RPMI8226 (cell line): ENCODE measurements at places on chromosomes 13 and 19.

DNA sequence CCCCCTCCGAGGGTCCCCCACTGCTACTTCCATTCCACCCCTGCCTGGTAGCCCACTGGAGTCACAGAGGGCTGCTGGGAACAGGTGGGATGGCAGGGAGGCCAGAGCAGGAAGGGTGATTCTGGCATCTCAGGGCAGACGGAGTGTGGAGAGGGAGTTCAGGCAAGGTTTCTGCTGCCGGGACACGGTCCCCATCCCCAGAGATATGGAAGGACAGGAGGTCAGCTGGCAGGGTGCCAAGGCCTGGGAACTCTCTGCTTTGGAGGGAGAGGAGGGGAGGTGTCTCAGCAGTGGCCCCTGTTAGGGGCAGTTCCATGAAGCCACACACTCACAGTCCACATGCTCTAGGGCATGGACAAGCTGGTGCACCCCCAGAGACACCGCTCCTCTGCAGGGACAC is 68.1 kb downstream of the CHST8 start:
- DNase-seq = no peak

DNA sequence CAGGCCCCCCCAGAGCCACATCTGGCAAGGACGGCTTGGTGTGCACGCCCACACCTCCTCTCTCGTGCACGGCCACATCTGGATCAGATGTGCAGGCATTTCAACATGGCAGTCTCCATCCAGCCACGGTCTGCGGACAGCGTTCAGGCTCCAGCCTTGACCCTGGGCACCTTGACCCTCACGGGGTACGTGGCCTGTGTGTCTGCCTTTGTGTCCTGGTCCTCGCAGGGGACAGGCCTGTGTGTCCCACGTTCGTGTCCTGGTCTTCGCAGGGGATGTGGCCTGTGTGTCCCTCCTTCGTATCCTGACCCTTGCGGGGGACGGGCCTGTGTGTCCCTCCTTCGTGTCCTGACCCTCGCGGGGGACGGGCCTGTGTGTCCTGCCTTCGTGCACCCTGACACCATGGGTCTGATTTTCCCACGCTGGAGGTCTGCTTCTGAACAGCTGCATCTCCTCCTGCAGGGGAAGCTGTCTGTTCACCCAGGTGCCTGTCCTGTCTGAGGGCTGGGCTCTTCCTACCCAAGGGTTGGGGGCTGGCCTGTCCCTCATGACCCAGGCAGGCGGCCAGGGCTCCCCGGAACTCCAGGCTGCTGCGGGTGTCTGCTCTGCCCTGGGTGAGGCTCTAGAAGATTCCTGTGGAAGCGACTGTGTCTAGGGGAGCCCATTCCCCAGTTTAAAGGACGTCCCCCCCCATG is 25.3 kb downstream of the RASA3 start:
- DNase-seq = no peak

GRCh38 chr19:16118489-16119033 is 6.9 kb downstream of the RAB8A start:
- DNase-seq = peak; percentile 95

DNA sequence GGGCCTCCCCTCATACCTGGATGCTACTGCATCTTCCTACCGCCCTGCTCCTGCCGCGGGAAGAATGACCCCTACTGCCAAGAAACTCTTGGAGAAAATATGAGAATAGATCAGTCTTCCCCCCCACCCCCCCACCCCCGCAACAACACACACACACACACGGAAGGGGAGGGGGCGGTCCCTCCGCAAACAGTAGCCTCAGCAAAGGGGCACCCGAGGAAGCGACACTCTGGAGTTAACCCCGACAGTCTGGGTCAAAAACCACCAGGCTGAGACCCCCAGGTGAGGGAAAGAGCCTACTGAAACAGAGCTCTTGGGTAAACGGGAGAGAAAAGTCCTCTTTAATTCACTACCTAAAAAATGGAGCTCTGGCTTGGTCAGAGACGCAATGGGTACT is 1.2 kb downstream of the MED26 start:
- no peak for DNase-seq

- no peak for DNase-seq
Measured at GRCh38 chr13:44865722-44866410, 123.4 kb downstream of the NUFIP1 start.

DNA sequence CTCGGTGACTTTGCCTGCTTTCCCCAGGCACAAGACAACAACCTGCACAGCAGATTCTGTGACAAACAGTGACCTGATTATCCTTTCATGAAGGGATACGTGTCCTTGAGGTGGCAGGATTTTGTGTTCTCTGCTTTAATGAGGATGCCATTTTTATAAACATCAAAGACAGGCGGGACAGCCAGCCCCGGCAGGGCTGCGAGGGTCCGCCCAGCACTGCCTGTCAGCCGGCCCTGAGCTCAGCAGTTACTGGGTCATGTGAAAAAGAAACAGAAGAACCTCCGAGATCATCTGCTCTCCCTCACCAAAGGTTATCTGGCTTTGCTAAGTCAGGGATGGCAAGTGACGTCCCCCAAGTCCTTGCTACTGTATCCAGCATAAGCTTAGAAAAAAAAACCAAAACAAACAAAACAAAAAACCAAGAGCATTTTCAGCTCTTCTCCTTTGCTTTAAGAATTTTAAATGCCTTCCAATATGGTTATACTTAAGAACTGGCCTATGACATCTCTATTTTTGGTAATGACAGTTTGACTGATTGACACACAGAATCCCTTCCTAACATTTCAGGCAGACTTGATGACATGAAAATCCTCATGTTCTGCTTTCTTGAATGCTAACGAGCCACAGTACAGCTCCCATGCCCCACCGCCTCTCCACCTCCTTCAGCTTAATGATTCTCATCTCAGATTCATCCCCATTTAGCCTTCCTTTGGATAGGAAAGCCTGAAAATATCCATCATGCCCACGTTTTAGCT is 666.6 kb upstream of the ARGLU1 start:
- DNase-seq = no peak

- no peak for DNase-seq
Measured at GRCh38 chr19:44627631-44628030, 14.3 kb downstream of the IGSF23 start.

GRCh38 chr13:110531671-110532083 is 29.8 kb downstream of the RAB20 start:
- no peak for DNase-seq

GRCh38 chr13:111657013-111657412 is 336.6 kb downstream of the TEX29 start:
- DNase-seq = no peak

DNA sequence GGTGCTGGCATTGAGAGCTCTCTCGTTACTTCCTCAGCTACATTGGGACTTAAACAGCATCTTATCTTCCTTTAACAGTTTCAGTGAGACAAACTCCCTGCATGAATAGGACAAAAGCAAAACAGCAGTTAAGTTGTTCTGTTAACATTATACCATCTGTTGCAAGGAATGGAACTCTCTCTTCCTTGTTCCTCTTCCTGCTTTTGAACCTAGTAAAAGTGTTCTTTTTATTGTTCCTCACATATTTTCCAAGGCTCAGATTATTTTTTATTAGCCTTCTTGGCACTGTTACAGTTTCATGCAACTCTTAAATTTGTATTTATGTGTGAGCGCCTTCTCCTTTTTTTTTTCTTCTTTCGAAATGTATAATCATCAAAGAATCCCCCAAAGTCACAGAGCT is 202.6 kb upstream of the UFM1 start:
- DNase-seq = no peak

- DNase-seq = no peak
Measured at GRCh38 chr13:97112446-97113152, 109.5 kb upstream of the MBNL2 start.

- DNase-seq = no peak
Measured at GRCh38 chr19:18743784-18744418, 47.2 kb downstream of the COMP start.

DNA sequence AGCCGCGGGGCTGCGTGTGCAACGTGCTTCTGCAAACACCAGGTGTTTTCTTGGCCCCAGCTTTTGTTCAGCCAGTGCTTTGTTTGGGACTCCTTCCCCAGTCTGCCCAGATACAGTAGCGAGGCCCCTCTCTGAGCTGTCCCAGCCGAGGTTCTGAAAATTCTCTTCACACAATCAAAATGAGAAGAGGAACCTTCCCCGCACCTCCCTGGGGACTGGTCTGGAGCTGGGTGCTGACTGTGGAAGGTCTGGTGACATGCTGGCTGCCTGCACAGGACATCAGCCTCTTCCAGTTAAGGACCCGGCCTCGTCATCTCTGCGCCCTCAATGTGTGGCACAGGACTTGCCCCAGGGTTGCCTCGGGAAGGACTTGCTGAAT is 4.2 kb downstream of the ATP4A start:
- peak; percentile 25 for DNase-seq

GRCh38 chr19:48659768-48660167 is 13.0 kb downstream of the NTN5 start:
- DNase-seq = no peak

- no peak for DNase-seq
Measured at GRCh38 chr13:24250376-24251057, 58.9 kb upstream of the C1QTNF9 start.

GRCh38 chr13:30618186-30618929 is 638 bp downstream of the USPL1 start:
- peak; percentile 14 for DNase-seq

GRCh38 chr13:27293873-27294515 is 23.4 kb downstream of the RASL11A start:
- DNase-seq = no peak

GRCh38 chr13:48194379-48194754 is 38.6 kb upstream of the ITM2B start:
- no peak for DNase-seq

DNA sequence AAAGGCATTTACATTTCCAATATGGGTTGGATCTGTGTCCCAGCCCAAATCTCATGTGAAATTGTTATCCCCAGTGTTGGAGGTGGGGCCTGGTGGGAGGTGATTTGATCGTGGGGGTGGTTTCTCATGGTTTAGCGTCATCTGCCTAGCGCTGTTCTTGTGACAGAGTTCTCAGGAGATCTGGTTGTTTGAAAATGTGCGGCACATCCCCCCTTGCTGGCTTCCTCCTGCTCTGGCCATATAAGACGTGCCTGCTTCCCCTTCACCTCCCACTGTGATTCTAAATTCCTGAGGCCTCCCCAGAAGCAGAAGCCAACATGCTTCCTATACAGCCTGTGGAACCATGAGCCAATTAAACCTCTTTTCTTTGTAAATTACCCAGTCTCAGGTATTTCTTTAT is 126.2 kb upstream of the FNDC3A start:
- no peak for DNase-seq

DNA sequence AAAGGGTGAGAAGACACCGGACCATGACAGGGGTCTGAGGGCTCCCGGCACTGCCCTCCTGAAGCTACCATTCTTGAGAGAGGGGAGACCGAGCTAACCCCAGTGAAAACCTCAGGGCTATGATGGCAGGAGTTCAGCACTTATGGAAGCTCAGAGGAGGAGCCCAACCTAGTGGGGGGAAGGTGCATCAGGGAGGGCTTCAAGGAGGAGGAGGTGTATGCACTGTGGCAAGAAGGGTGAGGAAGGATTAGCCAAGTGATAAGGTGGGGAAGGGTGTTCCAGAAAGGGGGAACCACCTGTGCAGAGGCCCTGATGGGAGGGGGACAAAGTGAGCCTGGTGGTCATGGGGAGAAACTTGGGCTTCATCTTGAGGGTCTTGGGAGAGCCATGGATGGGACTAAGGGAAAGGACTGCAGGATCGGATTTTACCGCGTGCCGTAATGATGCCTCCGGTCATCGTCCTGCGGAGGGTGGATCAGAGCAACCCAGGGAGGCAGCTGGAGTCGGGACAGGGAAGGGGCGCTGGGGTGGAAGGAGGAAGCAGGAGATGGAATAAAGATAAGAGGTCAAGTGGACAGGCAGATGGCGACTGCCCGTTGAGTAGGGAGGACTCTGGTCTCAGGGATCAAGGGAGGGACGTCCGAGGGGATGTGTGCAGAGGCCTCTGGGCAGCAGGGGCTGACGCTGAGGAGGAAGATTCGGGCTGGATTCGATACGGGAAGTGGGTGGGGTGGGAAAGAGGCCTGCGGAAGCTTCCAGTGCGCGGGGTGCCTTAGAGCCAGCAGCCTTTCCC is 13.3 kb upstream of the PSMD8 start:
- no peak for DNase-seq

- peak; percentile 52 for DNase-seq
Measured at GRCh38 chr19:40718774-40719391, 2.0 kb downstream of the ITPKC start.

DNA sequence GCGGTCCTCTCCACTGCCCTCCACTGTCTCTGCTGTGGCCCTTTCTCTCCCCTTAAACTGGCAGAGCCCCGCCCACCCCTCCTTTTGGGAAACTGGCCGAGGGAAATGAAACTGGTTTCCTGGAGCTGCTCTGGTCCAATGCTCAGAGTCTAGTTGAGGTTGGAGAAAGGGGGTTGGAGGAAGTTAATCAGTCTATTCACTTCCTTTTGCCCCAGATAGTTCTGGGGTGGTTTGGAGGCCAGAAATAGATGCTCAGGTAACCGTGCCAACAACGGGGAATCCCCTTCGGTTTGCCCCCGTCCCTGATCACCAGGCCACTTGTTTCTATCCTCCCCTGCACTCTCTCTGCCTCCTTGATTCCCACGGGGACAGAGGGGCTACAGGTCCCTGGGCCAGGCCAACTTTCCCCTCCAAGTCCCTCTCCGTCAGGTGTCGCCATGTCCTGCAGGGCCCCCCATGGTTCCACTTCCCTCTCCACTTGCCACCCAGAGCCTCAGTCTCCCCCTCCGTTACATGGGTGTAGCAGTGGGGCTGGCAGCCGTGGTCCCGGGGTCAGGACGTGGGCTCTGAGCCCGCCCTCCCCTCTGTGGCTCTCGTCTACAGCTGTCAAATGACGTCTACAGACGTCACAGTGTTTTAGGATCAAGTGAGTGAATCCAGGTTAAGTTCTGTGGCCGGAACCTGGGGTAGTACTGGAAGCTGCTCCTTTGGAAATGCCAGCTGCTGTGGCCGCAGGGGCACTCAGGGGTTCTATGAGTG is at the start of gene IL4I1:
Gene IL4I1, minus strand, starts transcription at position 25 of the 759 bp plus-strand sequence. CDS start 727 bp downstream, outside the sequence.
- peak; percentile 70 for DNase-seq

- DNase-seq = no peak
Measured at GRCh38 chr19:6378041-6378440, 2.3 kb upstream of the PSPN start.

- no peak for DNase-seq
Measured at GRCh38 chr13:53069800-53070199, 41.2 kb downstream of the OLFM4 start.

DNA sequence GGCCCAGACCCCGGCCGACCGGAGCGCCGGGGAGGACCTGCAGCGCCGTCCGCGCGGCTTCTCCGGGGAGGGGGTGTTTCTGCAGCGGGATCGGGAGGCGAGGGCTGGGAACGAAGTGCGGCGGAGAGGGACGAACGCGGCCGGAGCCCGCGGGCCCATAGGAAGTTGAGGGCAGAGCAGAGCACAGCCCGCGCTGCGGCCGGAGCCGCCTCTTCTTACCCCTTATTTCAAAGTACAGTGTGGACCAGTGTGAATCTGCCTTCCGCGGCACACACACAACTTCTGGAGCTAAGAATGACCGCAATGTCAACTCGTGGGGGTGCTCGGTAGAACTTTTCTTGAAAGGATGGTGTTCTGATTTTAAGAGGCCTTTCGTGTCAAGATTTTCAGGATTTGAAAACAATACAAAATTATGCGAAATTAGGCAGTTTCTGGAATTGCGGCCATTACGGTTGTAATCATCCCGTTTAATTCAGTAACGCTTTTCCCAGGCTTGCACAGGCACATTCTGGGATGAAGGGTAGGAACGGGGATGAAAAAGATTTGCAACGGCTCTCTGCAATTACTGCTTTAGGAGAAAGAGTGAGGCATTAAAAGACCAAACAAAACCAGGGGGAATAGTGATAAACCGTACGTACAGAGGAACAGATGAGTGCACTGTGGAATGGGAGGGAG is 821 bp downstream of the TDRD3 start:
- DNase-seq = peak; percentile 64
